ENCODE measurements at places on chromosomes 6 and 20. TPM values are rescaled to one million over a fixed set of nuclear protein-coding genes. Genes with fewer than 3 reads are reported as not detected.

Gene DEFB110
- not detected for total RNA-seq

Gene CYB5R4
- total RNA-seq = 31.3 TPM

Gene CLDN20
- total RNA-seq = not detected

Gene GPR6
- not detected for total RNA-seq

Gene HLA-DQB1
- 27.5 TPM for total RNA-seq

Gene ACTL10
- total RNA-seq = 3.1 TPM

Gene ID4
- total RNA-seq = not detected

Gene OR2B2
- not detected for total RNA-seq

Gene MYT1
- not detected for total RNA-seq

Gene CFAP206
- not detected for total RNA-seq

Gene GSTA2
- not detected for total RNA-seq

Gene TASP1
- total RNA-seq = 11.7 TPM

Gene LAMP5
- not detected for total RNA-seq

Gene SMPDL3A
- 2.1 TPM for total RNA-seq

Gene ANKRD66
- total RNA-seq = not detected

Gene LRRC73
- 0.10 TPM for total RNA-seq

Gene STMND1
- total RNA-seq = not detected

Gene PPT2
- 11.1 TPM for total RNA-seq

Gene PHACTR3
- not detected for total RNA-seq

Gene MANEA
- total RNA-seq = 23.0 TPM

Gene DPM1
- 45.5 TPM for total RNA-seq

Gene LGSN
- not detected for total RNA-seq

Gene ELOVL4
- 2.3 TPM for total RNA-seq

Gene SIRPB1
- 4.5 TPM for total RNA-seq

Gene NMBR
- not detected for total RNA-seq

Gene LPIN3
- 2.0 TPM for total RNA-seq

Gene BANF2
- total RNA-seq = not detected

Gene HLA-DOA
- 8.4 TPM for total RNA-seq

Gene MKKS
- 7.4 TPM for total RNA-seq

All from T-helper 1 cell treated with Interleukin-12 subunit alpha and Interleukin-12 subunit beta and Interleukin-4 antibody, amounts not matched to agents 30 ng/mL and 1 ng/mL, for 36 hours (primary cell).